ENCODE measurements at places on chromosomes 16 and 17.

DNA sequence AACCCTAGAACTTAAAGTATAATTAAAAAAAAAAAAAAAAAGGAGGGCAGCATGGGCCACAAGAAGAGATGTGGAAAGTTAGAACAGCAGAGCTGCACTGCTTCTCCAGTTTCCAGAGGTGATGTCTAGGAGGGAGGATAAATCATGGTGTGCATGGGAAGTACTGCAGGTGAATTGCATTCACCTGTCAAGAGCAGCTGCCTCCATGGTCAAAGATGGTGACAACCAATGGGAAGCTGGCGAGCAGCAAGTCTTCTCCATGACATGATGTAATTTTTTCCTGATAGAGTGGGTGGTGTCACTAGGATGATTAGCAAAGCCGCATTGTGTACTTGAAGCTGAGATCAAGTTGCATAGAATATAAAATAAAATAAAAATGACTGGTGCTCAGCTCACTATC is 95.6 kb upstream of the HS3ST4 start:
- no peak for DNase-seq

DNA sequence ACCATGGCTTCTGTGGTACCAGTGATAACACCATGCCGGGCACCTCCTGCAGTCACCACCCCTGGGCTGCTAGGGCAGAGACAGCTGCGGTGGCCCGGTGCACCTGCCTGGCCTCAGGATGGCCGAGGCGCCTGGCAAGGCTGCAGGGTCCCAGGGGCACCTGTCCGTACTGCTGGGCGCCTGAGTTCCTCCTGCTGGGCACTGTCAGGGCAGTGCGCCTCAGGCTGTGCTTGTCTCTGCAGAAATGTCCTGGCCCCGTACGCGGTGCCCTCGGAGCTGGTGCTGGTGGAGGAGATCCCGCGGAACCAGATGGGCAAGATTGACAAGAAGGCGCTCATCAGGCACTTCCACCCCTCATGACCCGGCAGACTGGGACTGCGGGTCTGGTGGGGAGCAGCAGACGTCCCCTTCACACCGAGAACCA is 17.7 kb upstream of the CDH15 start:
- no peak for DNase-seq

DNA sequence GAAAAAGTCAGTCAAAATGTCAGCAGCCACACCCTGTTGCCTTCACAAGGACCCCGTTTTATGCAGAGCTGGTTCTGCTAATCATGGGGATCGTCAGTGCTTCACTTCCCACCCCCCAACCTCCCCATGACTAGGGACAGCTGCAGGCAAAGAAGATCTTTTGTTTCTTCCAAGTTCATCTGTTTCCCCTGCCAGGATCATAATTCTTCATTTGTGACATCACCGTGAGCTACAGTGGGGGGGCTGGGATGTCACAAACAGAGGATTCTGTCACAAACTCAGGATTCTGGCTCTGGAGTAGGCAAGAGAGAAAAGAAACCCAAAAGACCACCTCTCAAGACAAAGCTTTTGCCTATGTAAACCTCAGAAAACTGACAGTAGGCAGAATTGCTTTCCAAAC is 24.7 kb downstream of the DNAJC7 start:
- no peak for DNase-seq

- peak; percentile 40 for DNase-seq
These were observed 10.5 kb upstream of the MMP2 start for GRCh38 chr16:55468352-55468990.

- DNase-seq: no peak
These were observed 12.5 kb downstream of the NOB1 start for GRCh38 chr16:69741951-69742904.

- DNase-seq: no peak
These were observed 208.3 kb upstream of the PMFBP1 start for GRCh38 chr16:72380283-72380682.

DNA sequence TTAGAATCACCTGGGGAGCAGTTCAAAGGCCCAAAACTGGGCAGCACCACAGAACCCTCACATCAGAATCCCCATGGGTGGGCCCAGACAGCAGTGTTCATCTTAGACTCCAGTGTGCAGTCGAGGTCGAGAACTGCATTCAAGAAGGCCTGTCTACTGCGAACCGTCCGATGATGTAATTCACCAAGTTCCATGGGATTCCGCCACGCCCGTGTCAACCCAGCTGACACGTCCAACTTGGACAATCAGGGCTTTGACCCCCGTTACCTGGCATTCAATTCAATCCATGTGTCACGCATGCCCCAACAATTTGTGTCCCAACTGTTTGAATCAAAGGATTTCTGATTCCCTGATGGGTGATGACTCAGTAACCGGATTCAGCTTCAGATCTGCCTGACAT is 9.2 kb downstream of the HSBP1 start:
- DNase-seq: no peak

- DNase-seq: no peak
These were observed 158.9 kb upstream of the NOG start for GRCh38 chr17:56434610-56435009.

- DNase-seq: no peak
These were observed 35.8 kb upstream of the RCVRN start for GRCh38 chr17:9940841-9941240.

GRCh38 chr16:79008036-79008868 is 592.3 kb downstream of the MAF start:
- DNase-seq: no peak

DNA sequence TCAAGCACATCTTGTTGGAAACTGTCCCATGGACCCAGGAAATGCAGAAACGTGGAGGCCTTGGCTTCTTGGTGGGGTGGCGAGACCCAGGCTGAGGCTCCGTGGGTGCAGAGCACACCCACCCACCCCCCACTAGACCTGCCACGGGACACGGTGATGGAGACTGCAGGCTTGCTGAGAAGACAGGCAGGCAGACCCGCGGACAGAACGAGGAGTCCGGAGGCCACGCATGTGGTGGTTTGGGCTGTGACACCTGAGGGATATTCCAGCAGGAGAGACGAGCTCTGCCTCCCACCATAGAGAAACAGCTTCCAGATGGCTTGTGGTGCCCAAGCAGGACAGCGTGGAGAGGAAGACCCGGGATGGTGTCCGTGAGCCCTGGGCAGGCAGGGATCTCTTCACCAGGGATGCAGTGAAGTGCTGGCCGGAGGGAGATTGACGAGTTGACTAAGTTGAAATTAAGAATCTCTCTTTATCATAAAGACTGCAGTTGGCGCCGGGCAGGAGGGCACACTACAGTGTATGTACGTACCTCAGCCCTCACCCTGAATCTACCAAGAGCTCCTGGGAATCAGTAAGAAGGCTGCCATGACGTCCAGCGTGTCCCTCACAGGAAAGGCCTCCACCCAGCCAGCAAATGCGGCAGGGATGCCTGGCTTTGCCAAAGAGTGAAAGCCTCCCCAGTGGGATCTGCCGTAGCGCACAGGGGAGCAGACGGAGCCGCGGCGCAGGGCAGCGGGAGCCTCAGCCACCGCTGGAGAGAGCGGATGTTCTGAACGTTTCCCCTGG is 8.2 kb downstream of the UBE2I start:
- no peak for DNase-seq

- DNase-seq: no peak
These were observed 184.8 kb upstream of the GSE1 start for GRCh38 chr16:85428168-85428898.

- DNase-seq: no peak
These were observed 1.1 kb downstream of the TCAP start for GRCh38 chr17:39666231-39666600.

Measured in MV-4-11 (cell line).